Ascending aorta (tissue), 2 donors: ENCODE measurements at places on chromosomes 3 and 15.

DNA sequence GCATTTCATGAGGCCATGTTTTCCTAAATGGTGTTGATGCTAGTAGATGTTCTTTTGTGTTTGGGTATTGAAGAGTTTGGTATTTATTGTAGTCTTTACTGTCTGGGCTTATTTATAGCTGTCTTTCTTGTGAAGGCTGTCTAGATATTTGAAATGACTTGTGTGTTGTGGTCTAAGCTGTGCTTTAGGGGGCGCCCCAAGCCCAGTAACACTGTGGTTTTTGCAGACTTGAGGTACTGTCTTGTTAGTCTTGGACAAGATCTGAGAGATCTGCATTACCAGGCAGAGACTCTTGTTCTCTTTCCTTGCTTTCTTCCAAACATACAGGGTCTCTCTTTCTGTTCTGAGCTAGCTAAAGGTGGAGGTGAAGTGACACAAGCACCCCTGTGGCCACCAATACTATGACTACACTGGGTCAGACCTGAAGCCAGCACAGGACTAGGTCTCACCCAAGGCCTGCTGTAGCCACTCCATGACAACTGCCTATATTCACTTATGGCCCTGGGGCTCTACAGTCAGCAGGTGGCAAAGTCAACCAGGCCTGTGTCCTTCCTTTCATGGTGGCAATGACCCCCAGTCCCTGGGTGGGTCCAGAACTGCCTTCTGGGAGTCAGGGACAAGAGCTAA, 152.1 kb upstream of the TBC1D5 start:
- DNase-seq: no peak

DNA sequence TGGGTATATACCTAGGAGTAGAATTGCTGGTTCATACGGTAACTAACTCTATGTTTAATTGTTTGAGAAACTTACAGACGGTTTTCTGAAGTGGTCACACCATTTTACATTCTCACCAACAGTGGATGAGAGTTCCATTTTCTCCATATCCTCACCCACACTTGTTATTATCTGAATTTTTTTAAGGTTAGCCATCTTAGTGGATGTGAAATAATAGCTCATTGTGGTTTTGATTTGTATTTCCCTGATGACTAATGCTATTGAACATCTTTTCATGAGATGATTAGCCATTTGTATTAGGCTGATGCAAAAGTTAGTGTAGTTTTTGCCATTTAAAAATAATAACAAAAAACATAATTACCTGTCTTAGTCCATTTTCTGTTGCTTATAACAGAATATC, 18.6 kb downstream of the CSTA start:
- no peak for DNase-seq

DNA sequence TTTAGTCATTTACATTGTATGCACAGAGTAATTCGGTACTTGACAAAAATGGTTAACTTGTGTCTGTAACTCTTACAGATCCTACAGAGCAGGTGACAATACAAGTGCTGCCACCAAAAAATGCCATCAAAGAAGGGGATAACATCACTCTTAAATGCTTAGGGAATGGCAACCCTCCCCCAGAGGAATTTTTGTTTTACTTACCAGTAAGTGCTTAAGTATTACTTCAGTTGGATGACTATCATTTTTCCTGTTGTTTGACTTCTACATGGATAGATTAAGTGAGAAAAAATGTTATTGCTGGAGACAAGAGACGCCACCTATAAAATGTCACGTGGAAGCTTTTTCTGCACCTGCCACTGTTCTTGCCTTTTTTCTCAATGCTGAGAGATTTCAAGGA, 173.2 kb downstream of the ALCAM start:
- no peak for DNase-seq

DNA sequence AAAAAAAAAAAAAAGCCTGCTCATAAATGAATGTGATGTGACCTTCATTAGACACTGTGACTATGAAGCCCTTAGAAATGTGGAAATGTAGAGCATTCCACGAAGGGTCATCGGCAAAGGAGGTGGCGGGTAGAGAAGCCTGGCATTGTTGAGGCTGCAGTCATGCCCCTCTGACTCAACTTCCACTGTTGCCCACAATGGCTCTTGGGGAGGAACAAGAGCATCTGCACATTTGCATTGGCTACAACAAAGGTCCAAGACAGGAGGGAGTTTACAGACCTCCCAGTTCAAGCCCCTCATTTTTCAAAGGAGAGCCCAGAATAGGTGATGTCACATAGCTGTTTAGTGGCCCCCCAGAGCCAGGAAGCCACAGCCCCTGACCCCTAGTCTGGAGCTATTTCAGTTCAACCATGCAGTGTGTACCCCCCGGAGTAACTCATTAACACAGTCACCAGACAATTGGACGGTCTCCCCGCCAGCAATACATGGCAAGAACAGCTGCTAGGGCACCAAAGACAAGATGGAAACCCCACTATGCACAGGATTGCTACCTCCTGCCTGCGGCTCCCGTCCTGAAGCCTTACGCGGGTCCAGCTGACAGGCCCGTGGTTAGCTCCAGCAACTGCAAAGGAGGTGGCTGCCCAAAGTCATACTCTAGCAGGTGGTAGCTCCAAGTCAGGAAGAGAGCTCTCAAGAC, 56.2 kb downstream of the SH3BP5 start:
- DNase-seq: peak; percentile 45

DNA sequence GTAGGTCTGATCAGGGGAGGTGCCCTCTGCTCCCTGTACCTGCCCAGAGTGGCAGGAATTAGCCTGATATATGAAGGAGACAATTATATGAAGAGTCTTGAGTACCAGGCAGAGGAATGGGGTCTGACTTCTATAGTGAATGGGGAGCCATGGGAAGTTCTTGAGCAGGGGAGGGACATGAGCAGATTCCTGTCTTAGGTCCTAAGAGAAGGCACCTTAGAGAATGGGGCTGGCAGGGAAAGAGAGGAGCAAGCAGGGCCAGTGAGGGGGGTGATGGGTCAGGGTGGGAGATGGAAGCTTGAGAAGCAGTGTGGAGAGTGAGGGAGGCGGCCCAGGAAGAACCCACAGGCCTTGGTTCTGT, 12.4 kb downstream of the CD276 start:
- no peak for DNase-seq

- DNase-seq: no peak
Observed at GRCh38 chr15:31060429-31061140, 40.9 kb downstream of the TRPM1 start.

- DNase-seq: no peak
Observed at GRCh38 chr15:26098801-26099200, 235.7 kb upstream of the ATP10A start.

- no peak for DNase-seq
Observed at GRCh38 chr15:91885714-91886270, 32.3 kb downstream of the SLCO3A1 start.

DNA sequence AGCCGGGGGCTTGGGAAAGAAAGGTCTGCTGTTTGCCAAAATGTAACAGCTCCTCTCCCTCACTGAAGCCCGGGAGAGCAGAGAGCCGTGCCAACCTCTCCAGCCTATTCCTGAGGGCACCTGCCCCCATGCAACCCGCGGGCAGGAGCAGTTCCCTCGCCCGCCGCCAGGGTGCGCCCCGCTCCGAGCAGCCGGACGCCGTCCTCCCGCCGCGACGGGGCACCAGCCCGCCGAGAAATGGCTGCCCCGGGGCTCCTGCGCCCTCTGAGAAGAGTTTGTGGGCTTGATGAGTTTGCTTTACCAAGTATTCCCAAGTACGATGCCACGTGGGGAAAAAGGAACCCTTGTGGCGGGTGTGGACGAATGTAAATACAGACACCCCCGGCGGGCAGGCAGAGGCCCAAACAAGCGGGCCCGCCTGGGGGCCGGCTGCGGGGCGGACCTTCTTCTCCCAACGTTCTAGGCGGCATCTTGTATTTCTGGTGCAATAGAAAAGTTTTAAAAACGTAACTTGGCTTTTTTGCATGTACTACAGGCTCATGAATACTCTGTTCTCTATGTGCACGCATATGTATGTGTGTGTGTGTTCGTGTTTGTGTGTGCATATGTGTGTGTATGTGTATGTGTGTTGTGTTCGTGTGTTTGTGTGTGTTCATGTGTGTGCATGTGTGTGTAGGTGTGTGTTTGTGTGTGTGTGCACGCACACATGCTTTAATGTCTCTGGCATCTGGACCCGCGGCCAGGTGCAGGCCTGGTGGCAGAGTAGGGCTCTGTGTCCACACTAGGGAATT, 162.9 kb downstream of the CHSY1 start:
- no peak for DNase-seq

GRCh38 chr15:24756101-24756500, 80.5 kb downstream of the NPAP1 start:
- no peak for DNase-seq

GRCh38 chr3:50237133-50237651, 1.2 kb downstream of the GNAI2 start:
- no peak for DNase-seq

DNA sequence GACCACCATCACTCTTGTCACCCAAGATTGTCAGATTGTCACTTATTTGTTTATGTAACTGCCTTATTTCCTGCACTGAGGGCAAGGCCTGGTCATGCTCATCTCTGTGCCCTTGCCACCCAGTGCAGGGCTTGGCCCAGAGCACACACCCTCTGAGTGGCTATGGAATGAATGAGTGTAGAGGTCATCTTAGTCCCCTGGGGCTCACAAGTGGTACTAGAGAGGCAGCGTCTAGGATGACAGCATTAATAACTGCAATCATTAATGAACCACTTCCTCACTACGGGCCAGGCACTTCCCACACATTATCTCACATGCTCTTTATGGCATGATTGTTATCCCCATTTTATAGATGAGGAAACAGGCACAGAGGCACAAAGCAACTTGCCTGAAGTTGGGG, 117.0 kb downstream of the SMAD6 start:
- no peak for DNase-seq

DNA sequence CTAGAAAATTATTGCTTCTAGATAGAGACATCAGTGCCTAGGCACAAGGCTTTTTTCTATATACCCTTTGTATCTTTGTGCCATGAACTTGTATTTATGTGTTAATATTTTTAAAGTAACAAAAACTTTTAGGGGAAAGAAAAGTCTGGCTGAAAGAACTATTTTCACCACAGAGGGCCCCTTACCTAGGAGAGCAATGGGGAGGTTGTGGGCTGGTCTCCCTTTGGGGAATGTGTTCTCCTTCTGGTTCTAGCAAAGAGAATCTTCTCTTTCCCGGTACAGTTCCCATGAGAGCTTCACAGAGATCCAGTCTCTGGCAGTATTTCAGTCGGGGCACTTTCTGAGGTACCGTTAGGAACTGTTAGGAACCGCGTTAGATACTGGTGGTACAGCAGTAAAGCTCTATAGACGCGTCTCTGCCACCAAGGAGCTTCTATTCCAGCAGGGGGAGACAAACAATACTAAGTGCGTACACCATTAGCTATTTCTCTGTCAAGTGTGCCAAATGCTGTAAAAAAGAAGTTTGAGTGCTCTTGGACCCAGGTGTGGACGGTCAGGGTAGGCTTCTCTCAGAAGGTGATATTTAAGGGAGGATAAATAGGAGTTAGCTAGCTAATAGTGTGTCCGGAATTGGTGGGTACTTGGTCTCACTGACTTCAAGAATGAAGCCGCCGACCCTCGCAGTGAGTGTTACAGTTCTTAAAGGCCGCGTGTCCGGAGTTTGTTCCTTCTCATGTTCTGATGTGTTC, 4.6 kb upstream of the EPB42 start:
- no peak for DNase-seq

DNA sequence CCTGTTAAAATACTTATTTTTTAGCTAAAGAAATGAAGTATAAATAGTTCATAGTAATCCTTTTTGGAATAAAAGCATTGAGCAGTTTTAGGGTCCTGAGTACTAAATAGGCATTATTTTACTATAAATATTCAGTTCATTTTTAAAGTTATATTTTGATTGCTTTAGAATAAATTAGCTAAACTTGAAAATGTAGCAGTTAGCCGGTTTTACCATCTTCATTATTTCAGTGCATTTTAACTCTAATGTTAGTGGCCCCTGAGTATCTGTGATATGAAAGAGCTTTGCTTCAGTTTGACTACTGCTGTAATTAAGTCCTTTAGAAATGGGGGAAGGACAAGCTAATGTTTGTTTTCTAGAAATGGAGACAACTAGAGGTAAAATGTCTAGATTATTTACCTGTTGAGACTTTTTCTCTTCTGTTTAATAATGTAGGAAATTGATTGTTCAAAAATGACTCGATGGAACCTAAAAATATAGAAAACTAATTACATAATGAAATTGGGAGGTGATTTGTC, 3.6 kb downstream of the SMC4 start:
- DNase-seq: no peak

DNA sequence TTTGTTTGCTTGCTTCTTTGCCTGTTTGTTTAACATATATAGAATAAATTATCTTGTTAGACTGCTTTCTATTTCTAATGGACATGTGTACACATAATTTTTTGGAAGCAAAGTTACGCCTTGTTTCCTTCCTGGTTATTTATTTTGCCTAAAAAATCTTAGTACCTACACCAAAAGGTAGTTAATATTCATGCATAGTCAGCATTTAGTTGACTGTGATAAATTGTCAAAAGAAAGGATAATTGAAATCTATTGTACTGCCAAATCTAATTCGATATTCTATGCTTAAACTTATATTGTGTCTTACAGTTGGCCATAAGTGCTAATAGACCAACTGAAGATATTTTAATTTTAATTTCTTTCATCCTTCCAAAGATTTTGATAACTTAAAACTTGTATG, 233.9 kb upstream of the ARL6 start:
- DNase-seq: no peak

GRCh38 chr15:70486012-70486411, 277.3 kb downstream of the UACA start:
- DNase-seq: no peak

DNA sequence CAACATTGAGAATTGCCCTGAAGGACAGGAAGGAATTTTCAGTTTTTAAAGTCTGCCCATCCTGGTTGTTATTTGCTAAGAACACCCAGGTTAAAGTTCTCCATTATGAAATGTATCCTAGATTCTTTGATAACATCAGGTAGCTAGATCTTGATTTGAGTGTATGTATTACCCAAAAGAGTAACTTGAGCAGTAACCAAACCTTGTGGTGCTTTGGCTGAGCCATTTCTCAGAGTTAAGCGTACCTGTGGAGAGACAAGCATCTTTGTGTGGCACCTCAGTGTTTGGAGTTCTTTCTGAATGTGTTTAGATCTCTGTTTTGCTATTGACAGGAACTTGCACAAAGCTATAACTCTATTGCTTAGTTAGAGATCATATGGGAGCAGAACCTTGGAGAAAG, 20.4 kb downstream of the CEP97 start:
- DNase-seq: no peak

GRCh38 chr15:101250341-101250831, 1.5 kb downstream of the CHSY1 start:
- DNase-seq: peak; percentile 61

DNA sequence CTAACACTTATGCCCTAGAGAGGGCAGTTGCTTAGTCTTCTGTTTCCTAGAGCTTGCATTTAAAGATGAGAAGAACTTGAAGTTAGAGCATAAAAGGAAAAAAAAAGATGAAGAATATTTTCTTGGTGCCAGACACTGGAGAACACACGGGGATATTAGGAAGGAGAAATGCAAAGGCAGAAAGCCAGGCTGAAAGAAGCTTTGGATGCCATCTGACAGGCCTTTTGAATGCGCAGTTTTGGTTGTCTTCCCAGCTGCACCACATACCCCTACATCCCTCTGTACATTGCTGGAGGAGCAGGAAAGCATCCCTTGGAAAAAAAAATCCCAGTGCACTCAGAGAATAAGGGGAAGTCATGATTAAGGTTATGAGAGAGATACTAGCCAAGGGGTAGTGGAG, 378.9 kb downstream of the GAP43 start:
- no peak for DNase-seq
